ENCODE measurements at places on chromosomes 2 and 18.

DNA sequence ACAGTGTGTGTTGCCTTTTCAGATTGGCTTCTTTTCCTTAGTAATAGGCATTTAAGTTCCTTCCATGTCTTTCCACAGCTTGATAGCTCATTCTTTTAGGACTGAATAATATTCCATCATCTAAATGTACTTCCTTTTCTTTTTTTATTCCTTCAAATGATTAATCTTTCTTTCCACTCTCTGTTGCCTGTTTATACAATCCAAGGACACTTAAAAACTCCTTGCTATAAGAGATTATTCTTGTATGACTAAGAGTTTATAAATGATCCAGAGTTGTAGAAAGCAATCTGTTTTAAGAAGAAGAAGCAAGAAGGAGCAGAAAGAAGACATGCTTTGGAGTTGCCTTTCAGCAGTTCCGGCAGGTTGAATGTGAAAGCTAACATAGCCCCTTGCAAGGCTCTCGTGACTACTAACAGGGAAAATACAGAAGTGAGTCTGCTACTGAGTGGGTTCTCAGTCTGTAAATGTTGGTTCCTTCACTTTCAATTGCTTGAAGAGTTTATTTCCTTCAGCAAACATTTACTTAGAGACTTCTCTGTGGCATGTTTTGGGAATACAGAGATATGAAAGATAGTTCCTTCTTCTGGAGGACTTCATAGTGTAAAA is 123.0 kb downstream of the PMAIP1 start:
- DNase-seq: no peak

- DNase-seq: no peak
Observed at GRCh38 chr2:232629129-232629475, 4.3 kb upstream of the EFHD1 start.

- DNase-seq: no peak
Observed at GRCh38 chr2:151872463-151872862, 44.2 kb upstream of the ARL5A start.

- DNase-seq: no peak
Observed at GRCh38 chr2:120005834-120006521, 6.9 kb upstream of the EPB41L5 start.

GRCh38 chr2:48979691-48980090 is 174.6 kb downstream of the FSHR start:
- DNase-seq: no peak

DNA sequence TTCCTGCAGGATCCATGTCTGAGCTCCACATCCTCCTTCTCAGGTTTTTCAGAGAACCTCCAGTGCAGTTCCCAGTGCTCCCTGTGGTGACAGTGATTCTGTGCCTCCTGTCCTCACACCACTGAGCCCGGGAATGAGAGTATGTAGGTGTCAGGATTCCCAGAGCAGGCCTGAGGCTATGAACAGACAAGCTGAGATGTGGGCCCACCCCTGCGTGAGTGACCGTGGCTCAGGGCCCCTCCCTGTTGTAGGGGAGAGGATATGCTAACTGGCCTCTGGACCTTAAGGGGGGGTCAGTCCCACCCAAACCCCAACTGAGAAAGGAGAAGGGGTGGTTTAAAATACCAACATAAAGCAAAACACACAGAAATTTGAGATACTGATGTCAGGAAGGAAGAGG is 104.8 kb upstream of the RAB12 start:
- DNase-seq: no peak

- DNase-seq: no peak
Observed at GRCh38 chr2:181234487-181234891, 222.7 kb upstream of the ITGA4 start.

- no peak for DNase-seq
Observed at GRCh38 chr2:112591413-112591812, 7.0 kb downstream of the CHCHD5 start.

DNA sequence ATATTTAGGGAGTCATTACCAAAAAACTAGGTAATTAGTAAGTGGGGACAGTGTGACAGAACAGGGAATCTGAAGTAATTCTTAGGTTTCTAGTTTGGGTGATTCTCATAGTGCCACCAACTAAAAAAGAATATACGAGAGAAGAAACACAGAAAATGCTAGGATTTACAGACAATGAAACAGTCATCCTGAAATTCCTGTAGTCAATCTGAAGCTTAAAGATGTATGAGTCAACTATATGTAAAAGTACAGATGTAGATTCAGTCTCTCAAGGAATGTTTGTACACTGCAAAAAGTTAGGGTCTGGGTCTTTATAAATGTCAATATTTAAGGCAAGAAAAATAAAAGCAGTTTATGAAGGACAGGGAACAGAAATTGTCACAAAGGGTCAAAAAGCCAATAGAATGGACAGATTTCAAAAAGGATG is 107.0 kb downstream of the STRN start:
- no peak for DNase-seq

DNA sequence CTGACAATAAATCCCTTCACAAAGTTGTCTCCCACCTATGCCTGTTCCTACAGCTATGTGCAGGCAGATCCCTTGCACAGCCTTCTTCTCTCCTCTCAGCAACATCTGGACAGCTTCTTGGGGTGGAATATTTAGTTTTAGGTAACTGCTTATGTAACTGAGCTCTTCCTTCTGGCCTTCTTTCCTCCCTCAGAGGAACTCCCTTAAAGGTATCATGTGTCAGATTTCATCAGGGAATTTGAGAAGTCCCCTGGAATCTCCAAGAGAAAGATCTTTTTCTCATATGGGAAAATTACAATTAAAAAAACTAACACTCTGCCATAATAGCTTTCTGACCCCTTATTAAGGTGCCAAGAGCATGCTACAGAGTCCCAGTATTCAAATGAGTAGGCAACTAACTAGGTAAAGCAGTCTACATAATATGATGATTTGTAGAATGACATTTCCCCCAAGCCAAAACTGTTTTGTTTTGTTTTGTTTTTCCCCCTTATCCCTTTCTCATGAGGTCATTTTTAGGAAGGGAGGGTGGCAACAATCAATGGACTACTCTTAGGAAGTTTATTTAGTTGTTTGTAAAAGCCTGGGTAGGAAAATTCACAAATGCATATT is 2.4 kb downstream of the TMEM200C start:
- DNase-seq: no peak

GRCh38 chr2:2536416-2537056 is 205.5 kb upstream of the MYT1L start:
- no peak for DNase-seq

DNA sequence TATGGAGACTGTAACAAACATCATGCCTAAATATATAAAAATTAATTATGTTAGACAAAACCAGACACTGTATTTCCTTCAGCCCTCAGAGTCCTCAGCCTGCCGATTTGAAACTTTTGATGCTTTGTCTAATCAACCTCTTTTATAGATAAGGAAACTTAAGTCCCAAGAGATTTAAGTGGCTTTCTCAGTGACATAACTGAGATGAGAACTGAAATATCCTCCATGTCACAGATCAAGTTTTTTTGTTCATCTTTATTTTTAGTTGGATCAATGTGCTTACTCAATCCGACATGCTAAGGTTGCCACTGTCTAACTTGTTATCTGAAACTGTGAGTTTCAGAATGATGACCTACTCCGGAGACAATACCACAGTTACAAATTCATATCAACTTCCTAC is 72.3 kb downstream of the BARD1 start:
- DNase-seq: no peak

DNA sequence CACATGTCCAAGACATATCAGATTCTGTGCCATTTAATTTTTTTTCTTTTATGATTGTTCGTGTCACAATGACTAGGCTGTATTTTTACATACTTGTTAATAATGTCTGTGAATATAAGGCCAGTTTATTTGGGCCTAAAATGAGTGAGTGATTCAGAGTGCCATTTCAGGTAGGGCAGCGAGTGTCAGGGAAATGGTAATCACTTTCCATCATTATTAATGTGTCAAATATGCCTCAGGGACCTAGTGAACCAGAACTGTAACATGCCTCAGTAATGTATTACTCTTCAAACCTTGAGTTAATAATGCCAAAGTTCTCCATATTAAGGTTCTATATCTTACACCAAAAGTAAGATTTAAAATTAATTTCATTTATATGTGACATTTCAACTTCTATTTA is 8.6 kb downstream of the FAM171B start:
- no peak for DNase-seq

Data from activated T-cell treated with anti-CD3 and anti-CD28 coated beads, Interleukin-2, amount 50 U/mL, for 72 hours (primary cell).